Activated B cell treated with CpG ODN at 0.5 μM for 24 hours (primary cell): ENCODE measurements at places on chromosomes 6 and 20. TPM values are rescaled to one million over a fixed set of nuclear protein-coding genes. Genes with fewer than 3 reads are reported as not detected.

SAMD10 gene
- 6.8 and 9.0 TPM in 2 replicates for total RNA-seq

RIMS1 gene
- total RNA-seq, result not detected in 2 replicates

ZNF334 gene
- total RNA-seq, result 0.27 and 0.39 TPM in 2 replicates

DEFB110 gene
- not detected in 2 replicates for total RNA-seq

SALL4 gene
- not detected in 2 replicates for total RNA-seq

GGTLC1 gene
- total RNA-seq, result not detected in 2 replicates

COL9A3 gene
- total RNA-seq, result 33.2 and 37.6 TPM in 2 replicates

DNA sequence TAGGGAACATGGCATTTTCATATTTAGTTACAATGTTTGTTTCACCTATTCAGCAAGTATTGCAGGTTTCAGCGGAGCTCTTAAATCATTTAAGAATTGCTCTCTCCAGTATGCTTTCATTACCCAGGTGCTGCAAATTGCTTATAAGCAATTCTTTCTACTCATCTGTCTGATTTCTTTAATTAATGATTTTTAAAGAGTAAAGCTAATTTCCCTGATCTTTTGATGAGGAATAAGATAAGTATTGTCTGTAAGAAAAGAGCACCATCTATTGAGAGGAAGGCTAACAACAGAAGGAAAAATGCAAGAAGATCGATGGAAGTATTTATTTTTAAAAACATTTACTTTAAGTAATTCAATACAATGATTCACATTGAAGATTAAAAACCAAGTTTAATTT, 2.0 kb downstream of the OPRM1 start:
- H3K4me1 ChIP-seq, result no peaks in the 10 kb centered on the region
- no peaks in the 10 kb centered on the region for H3K36me3 ChIP-seq
- H3K27ac ChIP-seq, result no peak overlapping the region
- no peak for DNase-seq

DNA sequence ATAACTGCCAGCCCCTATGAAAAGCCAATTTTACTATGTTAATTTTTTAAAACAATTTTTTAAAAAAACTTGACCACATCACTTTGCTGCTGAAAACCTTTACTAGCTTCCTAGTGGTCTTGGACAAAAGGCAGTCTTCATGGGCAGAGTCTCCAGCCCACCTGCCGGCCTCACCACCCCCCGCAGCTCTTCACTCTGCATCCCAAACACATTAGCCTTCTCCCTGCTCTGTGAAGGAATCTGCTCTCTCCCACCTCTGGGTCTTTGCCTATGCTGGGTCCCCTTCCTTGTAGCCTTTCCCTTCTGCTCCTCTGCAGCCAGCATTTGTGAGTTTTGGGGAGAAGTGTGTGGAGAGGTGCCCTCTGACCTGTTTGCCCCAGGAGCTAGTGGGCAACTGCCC, 170.7 kb upstream of the MLN start:
- H3K27me3 ChIP-seq, result peaks cover 38% of the 10 kb centered on the region
- H3K4me1 ChIP-seq, result no peaks in the 10 kb centered on the region
- no peak overlapping the region for H3K4me3 ChIP-seq
- no peak for DNase-seq
- peaks cover 2% of the 10 kb centered on the region for H3K36me3 ChIP-seq

GRCh38 chr6:6811128-6812009, 222.8 kb downstream of the LY86 start:
- peak overlapping the region; percentile 88 for H3K4me3 ChIP-seq
- H3K4me1 ChIP-seq, result peaks cover 38% of the 10 kb centered on the region
- peak overlapping the region; percentile 84 for H3K27ac ChIP-seq

DNA sequence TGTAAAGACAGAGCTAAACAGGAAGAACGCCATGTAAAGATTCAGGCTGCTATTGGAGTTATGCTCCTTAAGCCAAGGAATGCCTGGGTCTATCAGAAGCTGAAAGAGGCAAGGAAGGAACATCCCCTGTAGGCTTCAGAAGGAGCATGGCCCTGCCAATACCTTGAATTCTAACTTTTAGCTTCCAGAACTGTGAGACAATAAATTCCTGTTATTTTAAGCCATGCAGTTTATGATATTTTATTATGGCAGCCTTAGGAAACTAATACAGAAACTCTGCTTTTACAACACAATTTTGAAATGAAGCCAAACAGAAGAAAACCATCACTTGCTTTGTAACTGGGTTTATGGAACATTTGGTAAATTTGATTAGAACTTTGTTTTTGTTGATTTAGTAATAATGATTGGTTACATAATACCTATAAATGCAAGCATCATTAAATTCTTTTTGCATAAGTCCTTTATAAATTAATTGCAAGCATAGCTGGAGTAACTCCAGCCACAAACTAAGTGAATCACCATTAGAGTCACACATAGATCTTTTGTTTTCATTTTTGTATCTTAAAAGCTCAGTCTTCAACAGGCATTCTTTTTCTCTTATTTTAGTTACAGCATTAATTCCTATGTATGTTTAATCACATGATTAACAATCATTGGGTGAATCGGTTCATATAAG, 33.5 kb upstream of the TSPYL1 start:
- no peaks in the 10 kb centered on the region for H3K27me3 ChIP-seq
- DNase-seq, result no peak
- H3K36me3 ChIP-seq, result no peaks in the 10 kb centered on the region
- H3K4me3 ChIP-seq, result no peak overlapping the region
- H3K4me1 ChIP-seq, result peaks cover 24% of the 10 kb centered on the region
- H3K27ac ChIP-seq, result no peak overlapping the region

DNA sequence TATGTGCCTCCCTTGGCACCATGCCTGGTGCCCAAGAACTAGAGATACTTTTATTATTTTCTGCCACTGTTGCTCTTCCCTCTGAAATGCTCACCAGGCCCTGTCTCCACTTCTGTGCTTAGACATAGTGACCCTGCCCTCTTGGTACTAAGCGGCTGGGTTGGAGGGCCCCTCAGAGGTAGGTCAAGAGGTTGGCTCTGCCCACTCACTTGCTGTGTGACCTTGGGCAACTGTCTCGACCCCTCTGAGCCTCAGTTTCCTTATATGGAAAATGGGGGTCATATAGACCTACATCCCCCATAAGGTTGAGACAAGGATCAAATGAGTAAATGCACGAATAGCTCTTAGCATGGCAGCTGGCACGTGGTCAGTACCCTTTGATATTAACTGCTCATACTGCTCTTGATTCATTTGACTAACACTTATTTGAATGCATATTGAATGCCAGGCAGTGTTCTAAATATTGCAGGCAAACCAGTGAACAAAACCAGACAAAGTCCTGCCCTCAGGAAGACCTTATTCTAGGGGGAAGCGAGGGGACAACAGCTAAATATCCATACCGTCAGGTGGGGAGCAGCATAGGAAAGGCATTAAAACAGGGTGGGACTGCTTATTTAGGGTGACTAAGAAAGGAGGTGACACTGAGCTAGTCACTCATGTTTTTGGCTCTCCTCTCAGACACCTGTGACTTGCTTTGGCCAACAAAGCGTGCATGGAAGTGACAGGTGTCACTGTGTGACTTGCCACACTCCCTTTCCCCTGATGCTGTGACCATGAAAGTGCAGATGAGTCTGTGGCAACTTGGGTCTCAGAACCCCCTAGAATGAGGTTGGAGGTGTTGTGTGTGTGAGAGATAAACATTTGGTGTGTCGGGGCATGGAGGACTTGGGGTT, 14.3 kb upstream of the SPO11 start:
- DNase-seq, result no peak
- H3K27ac ChIP-seq, result no peak overlapping the region
- no peaks in the 10 kb centered on the region for H3K4me1 ChIP-seq

GRCh38 chr6:141688916-141689315, 443.8 kb upstream of the GJE1 start:
- no peak overlapping the region for H3K4me3 ChIP-seq
- H3K4me1 ChIP-seq, result no peaks in the 10 kb centered on the region
- DNase-seq, result no peak
- H3K36me3 ChIP-seq, result no peaks in the 10 kb centered on the region
- H3K27me3 ChIP-seq, result no peaks in the 10 kb centered on the region

DNA sequence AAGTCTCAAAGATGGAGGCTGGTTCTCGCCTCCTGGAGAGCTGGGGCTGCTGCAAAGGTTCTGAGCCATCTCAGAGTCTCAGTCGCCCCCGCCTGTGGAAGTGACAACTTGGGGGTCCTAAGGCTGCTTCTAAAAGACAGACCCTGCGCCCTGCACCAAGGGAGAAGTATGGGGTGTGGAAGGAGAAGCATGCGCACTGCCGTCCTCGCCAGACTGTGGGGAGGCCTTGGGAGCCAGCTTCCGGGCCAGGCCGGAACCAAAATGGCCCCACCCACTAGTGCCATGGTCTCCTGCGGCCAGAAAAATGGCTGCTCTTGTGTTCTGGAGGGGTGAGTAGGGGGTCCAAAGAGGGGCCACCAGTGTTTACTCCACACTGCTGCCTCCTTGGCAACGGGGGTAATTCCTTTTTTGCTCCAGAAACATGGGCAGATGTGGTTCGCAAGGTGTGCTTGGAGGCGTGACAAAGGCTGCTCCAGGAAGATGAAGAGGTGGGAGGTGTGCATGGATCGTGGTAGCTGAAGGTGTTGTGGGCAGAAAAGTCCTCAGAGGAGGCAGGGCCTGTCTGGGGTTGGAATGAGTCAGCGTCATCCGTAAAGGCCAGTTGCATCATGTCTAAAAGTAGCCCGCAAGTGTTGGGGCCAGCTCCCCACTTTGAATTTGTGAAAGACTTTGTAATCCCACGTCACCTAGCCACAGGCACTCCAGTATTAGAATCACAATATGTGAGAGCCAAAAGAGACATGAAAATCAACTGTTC, 329.8 kb upstream of the SOX4 start:
- H3K4me3 ChIP-seq, result no peak overlapping the region
- H3K36me3 ChIP-seq, result no peaks in the 10 kb centered on the region
- no peaks in the 10 kb centered on the region for H3K27me3 ChIP-seq
- H3K4me1 ChIP-seq, result no peaks in the 10 kb centered on the region
- no peak for DNase-seq

DNA sequence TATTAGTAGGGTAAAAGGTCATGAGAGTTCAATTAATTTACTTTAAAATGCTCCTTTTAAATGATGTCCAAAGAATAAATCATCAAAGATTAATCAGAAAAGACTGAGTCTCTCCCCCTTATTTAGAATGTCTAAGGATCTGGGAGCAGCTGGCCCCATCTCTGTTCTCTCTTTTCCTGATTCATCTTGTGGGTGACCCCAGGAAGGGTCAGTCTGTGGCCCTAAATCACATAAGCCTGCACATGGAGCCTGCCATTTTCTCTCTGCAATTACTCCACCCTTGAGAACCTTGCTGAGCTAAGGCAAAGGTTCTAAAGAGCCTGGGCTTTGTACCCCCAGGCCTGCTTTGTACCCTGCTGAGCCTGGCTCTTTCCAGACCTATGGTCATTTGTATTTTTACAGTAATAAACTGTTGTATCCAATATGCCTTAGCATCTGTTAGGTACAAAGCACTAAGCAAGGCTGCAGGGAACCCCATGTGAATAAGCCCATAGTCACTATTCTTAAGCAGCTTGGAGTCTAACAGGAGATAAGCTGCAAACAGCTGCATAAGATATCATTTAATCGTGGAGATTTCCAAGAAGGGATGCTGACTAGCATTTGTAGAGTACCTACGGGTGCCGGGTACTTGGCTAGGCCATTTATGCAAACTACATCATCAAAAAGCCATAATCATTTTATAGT, 431.0 kb upstream of the MARCKS start:
- no peak for DNase-seq
- no peaks in the 10 kb centered on the region for H3K4me1 ChIP-seq
- H3K27me3 ChIP-seq, result no peaks in the 10 kb centered on the region

- H3K4me1 ChIP-seq, result peaks cover 7% of the 10 kb centered on the region
- no peaks in the 10 kb centered on the region for H3K27me3 ChIP-seq
- no peak for DNase-seq
- H3K4me3 ChIP-seq, result no peak overlapping the region
- no peaks in the 10 kb centered on the region for H3K36me3 ChIP-seq
Measured at GRCh38 chr6:72857791-72858585, 236.1 kb downstream of the KCNQ5 start.

DNA sequence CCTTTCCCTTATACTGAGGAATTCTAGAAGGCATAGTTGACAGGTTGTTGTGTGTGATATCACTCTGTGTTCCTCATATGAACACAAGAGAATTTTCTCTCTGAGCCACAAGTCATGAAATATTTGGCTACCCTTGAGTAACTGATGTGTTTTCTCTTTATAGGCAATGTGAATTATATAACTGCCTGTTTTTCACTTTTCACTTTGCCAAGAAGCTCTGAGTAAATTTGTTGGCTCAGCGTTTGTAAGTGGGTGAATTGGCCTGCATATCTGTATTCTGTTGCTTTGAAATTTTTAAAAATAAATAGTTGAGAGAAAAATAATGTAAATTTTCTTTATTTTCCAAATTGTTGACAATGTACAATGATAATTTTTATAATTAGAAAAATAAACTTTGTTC, 5.2 kb upstream of the BTBD9 start:
- no peak for DNase-seq
- H3K27me3 ChIP-seq, result no peaks in the 10 kb centered on the region
- peaks cover 2% of the 10 kb centered on the region for H3K36me3 ChIP-seq
- H3K4me1 ChIP-seq, result peaks cover 10% of the 10 kb centered on the region

GRCh38 chr6:139030228-139030963, 1.9 kb downstream of the ABRACL start:
- no peak for DNase-seq
- peaks cover 23% of the 10 kb centered on the region for H3K36me3 ChIP-seq
- no peaks in the 10 kb centered on the region for H3K27me3 ChIP-seq
- H3K4me1 ChIP-seq, result peaks cover 13% of the 10 kb centered on the region

DNA sequence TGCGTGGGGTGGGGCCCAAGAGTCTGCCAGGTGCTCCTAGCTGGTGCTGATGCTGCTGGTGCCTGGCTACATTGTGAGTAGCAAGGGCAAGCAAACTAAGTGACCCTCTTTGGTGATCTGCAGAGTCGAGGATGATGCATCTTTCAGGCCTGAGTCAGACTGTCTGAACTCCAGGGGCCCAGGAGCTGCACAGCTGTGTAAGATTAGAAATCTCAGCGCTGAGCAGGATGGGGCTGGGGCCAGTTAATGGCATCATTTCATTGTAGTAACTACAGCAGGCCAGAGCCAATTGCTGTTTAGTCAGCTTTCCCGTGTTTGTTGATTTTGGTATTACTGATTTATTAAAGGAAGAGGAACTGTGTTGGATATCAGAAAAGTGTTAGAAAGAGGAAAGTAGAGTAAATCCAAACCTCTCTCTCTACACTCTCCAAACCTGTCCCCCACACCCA, 365.2 kb downstream of the PAX1 start:
- H3K4me3 ChIP-seq, result no peak overlapping the region
- no peaks in the 10 kb centered on the region for H3K27me3 ChIP-seq
- no peak overlapping the region for H3K27ac ChIP-seq
- H3K36me3 ChIP-seq, result no peaks in the 10 kb centered on the region

DNA sequence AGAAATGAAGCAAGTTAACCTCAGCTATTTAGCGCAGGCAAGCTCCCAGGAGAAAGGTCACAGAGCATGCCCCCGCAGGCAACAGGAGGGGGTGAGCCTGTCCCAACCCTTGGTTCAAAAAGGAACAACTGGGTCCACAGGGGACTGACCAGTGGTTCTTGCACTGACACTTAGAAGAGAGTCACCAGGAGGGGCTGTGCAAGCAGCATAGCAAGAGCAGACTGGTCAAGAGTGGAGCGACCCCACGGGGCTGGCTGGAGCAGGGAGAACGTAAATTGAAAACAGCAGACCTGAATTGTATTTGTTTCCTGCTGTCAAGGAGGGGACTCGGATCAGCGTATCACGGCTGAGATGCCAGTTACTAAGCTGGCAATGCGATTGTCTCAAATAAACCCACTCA, 32.8 kb downstream of the GABRR1 start:
- H3K27me3 ChIP-seq, result peaks cover 12% of the 10 kb centered on the region
- H3K36me3 ChIP-seq, result no peaks in the 10 kb centered on the region
- no peak for DNase-seq
